Ovary (tissue), 10 donors: ENCODE measurements at places on chromosomes 16 and 17. TPM values are rescaled to one million over a fixed set of nuclear protein-coding genes. Genes with fewer than 3 reads are reported as not detected.

The BIRC5 gene
- not detected for total RNA-seq

The SPNS3 gene
- total RNA-seq, result not detected

The ASPA gene
- 0.60 TPM for total RNA-seq

The DNAAF8 gene
- total RNA-seq, result 1.5 TPM

The SSTR5 gene
- total RNA-seq, result not detected

The C17orf67 gene
- total RNA-seq, result 3.3 TPM

DNA sequence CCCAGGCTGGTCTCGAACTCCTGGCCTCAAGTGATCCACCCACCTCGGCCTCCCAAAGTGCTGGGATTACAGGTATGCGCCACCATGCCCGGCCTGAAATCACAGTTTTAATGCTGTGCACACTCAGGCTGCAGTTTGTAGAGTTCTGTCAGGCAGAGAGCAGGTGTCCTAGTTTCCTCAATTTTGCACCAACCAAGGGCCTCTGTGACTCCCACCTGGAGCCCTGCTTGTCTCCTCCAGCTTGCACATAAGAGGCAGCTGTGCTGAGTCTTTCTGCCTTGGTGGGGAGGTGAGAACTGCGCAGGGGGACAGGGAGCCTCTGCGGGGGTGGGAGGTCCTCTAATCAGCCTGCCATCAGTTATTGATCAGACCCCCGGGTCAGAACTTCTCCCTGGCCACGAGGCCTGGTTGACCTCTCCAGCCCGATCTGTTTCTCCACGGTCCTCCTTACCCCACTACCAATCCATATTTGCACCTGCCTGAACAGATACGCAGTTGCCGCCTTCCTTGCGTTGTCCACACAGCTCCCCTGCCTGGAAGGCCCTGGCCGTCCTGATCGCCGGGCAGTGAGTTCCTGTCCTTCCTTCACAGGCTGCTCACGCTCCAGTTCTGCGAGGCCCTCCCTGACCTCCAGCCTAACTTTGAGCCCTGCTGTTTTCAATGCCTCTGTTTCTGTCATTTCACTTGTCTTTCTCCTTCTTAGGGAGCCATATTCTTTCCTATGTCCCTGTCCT, 48.1 kb upstream of the SIAH1 start:
- H3K4me1 ChIP-seq, result peaks cover 5% of the 10 kb centered on the region
- no peak for DNase-seq
- no peak overlapping the region for H3K27ac ChIP-seq
- H3K36me3 ChIP-seq, result no peaks in the 10 kb centered on the region

DNA sequence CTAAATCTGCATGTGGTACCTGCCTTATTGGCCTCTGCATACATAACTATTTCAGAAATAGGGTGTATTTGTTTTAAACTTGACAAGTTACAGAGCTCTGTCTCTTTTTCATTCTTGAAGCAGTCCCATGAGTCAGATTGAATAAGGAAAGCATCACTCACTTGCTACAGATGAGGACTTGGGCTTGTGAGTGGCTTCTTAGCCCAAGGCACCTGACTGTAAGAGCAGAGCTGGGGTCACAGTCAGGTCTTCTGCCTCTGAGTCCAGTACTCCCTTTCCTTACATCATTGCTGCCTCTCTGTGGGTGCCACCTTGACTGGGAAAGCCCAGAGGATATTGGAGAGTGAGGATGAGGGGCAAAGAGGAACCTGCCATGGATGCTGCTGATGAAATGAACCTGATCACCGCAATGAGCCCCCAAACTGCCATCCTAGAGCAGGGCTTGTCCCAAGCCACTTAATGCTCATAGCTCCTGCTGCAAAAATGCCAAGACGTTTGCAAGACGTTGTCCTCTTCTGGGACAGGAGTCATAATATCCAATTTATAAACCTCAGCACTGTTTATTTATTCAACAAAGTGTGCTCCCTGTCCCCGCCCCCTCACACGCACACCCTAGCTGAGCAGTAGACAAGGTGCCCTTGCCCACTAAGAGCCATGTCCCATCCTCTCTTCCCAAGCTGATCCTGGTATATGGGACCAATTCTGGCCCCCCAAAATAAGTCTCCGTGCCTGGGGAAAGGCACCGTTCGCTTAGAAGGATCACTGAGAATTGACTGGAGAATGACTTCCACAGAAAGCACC, 74.1 kb downstream of the CCDC182 start:
- peaks cover 2% of the 10 kb centered on the region for H3K4me1 ChIP-seq
- no peak for DNase-seq
- no peaks in the 10 kb centered on the region for H3K36me3 ChIP-seq
- no peak overlapping the region for H3K27ac ChIP-seq
- H3K27me3 ChIP-seq, result no peaks in the 10 kb centered on the region

- no peak for DNase-seq
- H3K27me3 ChIP-seq, result no peaks in the 10 kb centered on the region
- H3K4me1 ChIP-seq, result peaks cover 6% of the 10 kb centered on the region
- no peaks in the 10 kb centered on the region for H3K36me3 ChIP-seq
- H3K4me3 ChIP-seq, result no peak overlapping the region
- H3K27ac ChIP-seq, result no peak overlapping the region
Measured at GRCh38 chr16:87956365-87957231, 5.4 kb downstream of the BANP start.

- H3K27me3 ChIP-seq, result no peaks in the 10 kb centered on the region
Measured at GRCh38 chr17:72861811-72862210, 230.7 kb downstream of the SLC39A11 start.

DNA sequence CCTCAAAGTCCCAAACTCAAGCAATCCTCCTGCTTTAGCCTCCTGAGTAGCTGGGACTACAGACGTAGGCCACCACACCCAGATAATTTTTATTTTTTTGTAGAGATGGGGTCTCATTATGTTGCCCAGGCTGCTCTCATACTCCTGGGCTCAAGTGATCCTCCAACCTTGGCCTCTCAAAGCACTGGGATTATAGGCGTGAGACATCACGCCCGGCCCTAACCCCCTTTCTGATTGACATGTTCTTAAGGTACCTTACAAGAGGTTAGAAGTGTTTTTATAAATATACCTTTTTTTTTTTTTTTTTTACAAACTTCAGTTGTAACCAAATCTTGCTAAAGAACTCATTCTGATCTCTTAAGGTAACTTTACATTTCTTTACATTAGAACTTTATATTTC, 64.8 kb downstream of the GNA13 start:
- H3K4me3 ChIP-seq, result no peak overlapping the region
- H3K27me3 ChIP-seq, result no peaks in the 10 kb centered on the region
- DNase-seq, result no peak
- H3K36me3 ChIP-seq, result no peaks in the 10 kb centered on the region
- H3K4me1 ChIP-seq, result no peaks in the 10 kb centered on the region

DNA sequence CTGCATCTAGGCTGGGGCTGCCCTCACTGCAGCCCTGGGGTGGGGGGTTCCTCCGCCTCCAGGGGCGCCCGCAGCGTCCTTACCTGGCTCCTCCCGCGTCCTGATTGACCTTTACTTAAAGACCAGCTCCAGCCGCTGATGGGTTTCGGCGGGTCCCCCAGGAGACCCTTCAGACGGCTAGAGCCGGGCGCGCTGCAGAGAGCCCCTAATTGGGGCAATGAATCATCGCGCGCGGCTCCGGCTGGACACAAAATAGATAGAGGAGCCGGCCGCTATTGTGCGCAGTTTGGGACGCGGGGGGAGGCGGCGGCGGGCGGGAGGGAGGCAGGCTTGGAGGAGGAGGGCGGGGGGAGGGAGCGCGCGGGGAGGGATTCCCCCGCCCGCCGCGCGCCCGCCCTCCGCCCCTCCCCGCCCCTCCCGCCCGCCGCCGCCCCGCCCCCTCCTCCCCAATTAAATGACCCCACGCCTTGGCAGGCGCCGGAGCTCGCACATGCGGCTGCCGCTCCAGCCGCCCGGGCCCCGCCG, 56.5 kb upstream of the CIBAR2 start:
- no peak overlapping the region for H3K27ac ChIP-seq
- no peaks in the 10 kb centered on the region for H3K36me3 ChIP-seq
- DNase-seq, result peak; percentile 89
- H3K27me3 ChIP-seq, result no peaks in the 10 kb centered on the region
- peak overlapping the region; percentile 6 for H3K4me3 ChIP-seq
- H3K4me1 ChIP-seq, result peaks cover 22% of the 10 kb centered on the region

- peaks cover 16% of the 10 kb centered on the region for H3K4me1 ChIP-seq
- H3K27ac ChIP-seq, result peak overlapping the region; percentile 16
- DNase-seq, result no peak
- H3K4me3 ChIP-seq, result no peak overlapping the region
Measured at GRCh38 chr16:28531777-28532744, 6.7 kb downstream of the NUPR1 start.

- H3K27me3 ChIP-seq, result no peaks in the 10 kb centered on the region
- no peaks in the 10 kb centered on the region for H3K4me1 ChIP-seq
- no peaks in the 10 kb centered on the region for H3K36me3 ChIP-seq
- no peak for DNase-seq
- no peak overlapping the region for H3K27ac ChIP-seq
- no peak overlapping the region for H3K4me3 ChIP-seq
Measured at GRCh38 chr16:50841081-50841886, 99.4 kb downstream of the CYLD start.

DNA sequence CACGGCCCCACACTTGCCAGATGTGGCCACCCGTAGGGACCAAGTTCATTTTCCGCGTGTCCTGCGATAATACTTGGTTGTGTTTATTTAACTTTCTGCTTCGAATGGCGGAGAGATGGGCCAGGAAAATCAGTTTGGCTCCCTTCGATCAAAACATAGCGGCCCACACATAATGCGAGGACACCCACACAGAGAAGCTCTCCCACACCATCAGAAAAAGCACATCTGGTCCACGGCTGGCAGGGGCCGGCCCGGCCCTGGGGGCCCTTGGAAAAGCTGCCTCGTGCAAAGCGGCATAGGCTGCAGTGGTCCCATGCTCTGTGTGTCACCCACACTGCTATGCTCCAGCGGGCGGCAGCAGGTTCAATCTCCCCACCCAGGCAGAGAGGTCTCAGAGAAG, 46.9 kb downstream of the ZNF423 start:
- H3K27me3 ChIP-seq, result no peaks in the 10 kb centered on the region
- H3K27ac ChIP-seq, result no peak overlapping the region
- DNase-seq, result no peak
- no peak overlapping the region for H3K4me3 ChIP-seq
- H3K36me3 ChIP-seq, result no peaks in the 10 kb centered on the region

DNA sequence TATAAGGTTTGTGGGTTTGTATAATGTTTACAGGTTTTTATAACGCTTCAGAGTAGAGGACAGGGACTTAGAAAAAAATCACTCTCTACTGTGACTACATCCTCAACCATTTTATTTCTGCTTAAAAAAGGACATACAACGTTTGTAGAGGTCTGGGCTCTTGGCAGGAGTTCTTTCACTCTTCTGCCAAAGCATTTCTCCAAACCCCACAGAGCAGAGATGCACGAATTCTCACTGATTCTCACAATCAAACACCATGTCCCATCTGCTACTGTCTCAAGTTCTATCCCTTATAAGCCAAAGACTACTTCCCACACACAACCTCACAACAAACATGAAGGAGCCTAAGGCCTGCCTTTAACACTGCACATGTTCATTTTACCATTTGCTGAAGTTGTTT, 7.0 kb upstream of the ANKFY1 start:
- DNase-seq, result no peak
- no peaks in the 10 kb centered on the region for H3K27me3 ChIP-seq
- no peaks in the 10 kb centered on the region for H3K4me1 ChIP-seq
- H3K27ac ChIP-seq, result no peak overlapping the region
